ENCODE measurements at places on chromosomes 4 and X.
A peak's percentile ranks its signal among the peaks of the same experiment; 100 is the strongest.

GRCh38 chr4:7956270-7956808, 16.7 kb upstream of the AFAP1 start:
- DNase-seq, result no peak

DNA sequence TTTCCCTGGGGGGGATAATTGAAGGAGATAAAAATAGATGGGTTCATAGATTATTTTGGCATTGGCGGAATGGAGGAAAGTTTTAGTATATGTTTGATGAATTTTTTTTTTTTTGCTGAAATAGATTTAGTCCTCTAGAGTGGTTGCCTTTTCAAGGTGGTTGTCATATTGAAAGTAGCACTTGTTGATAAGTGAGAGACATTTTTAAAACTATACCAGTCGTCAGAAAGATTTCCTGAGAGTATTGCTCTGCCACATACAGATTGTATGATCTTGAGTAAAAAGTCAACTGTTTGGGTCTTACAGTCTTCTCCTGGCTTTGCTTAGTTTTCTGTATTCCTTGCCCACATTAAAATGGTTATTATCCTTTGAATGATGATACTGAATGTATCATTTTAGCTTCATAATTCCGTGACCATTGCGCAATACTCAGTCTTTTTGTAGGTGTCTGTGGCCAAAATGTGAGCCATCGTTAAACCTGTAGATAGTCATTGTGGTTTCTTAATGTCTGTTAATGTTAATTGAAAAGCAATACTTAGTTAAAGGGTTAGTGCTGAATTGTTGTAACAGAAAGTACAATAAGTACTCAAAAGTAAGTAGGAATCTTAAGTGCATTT, 7.1 kb downstream of the SMARCAD1 start:
- DNase-seq, result no peak

DNA sequence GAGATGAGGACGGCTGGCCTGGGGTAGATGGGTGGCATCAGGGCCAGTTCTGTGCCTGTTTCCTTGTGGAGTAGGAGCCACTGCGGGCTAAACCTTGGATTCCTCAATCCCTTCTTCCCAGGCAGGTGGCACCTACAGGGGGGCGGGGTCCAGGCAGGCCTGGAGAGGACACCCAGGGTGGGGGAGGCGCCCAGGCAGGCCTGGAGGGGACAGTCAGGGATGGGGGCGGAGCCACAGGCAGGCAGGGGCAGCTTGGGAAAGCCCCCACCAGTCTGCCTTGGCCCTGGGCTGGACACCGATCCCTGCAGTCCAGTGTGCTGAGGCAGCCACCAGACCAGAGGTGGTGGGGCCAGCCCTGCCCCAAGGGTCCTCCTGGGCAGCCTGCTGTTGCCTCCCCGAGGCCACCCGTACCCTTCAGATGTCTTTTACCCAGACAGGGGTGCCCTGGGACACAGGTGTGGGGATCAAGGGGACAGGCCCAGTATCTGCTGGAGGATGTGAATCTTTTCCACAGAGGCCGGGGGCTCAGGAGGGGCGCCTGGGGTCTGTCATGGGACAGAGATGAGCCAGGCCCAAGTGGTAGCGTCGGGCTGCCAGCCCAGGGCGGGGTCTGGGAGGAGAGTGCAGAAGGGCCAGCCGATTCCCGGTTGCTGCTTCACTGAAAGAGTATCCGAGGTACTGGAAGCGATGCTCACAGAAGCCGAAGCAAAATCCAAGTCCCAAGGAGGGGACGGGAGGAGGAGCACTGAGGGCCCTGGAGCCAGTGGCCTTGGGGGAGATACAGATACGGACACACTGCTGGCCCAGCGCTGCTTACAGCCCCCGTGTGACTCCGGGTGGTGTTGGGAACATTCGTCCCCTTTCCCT, 34.5 kb downstream of the LRPAP1 start:
- DNase-seq, result no peak

GRCh38 chrX:49266523-49267445, 2.3 kb upstream of the FOXP3 start:
- no peak for DNase-seq

GRCh38 chr4:4677556-4678522, 136.0 kb upstream of the STX18 start:
- DNase-seq, result no peak

- DNase-seq, result no peak
Measured at GRCh38 chrX:97046867-97047266, 163.2 kb downstream of the RPA4 start.

GRCh38 chr4:51866835-51867234, 23.9 kb downstream of the DCUN1D4 start:
- DNase-seq, result no peak

GRCh38 chr4:14783011-14783877, 219.0 kb upstream of the CPEB2 start:
- no peak for DNase-seq

DNA sequence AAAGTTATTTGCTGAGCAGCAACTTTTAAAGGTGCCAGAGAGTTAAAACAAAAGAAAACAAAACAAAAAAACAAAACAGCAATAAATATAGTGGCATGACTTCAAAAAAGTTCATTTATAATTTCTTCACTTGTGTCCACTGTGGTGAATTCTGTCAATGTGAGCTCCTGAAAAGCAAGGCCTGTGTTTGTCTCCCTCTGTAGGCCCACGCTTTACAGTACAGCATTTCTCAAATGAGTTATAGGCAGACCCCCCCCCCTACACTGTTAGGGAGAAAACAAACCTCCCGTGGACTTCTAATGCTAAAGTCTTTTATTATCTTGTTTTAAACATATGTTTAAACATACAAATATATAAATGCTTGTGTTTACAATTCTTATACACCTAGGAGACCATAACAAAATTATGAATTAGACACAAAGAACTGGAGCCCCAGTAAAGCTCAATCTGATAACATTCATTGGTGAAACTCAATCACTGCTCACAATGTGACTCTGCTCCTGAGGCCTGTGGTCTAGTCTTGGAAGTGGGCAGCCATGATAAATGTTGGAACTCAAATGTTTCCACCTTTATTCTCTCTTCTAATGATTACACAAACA, 47.0 kb upstream of the SCOC start:
- no peak for DNase-seq

DNA sequence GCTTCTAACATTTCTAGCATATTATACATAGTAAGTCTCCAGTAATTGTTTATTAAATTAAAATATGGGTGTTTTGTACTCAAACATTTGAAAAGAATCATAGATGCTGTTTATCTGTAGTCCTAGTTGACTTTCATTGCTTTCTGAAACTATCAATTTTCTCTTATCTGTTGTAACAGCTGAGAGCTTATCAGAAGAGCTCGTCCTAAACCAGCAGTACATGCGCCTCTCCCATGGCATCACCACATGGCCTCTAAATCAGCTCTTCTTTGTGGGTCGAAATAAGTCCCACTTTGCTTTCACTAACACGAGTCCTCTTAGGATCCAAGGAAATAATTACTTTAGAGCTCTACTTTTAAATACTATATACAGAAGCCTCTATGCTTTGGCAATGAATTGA, 55.1 kb downstream of the PPP3CA start:
- DNase-seq, result no peak

DNA sequence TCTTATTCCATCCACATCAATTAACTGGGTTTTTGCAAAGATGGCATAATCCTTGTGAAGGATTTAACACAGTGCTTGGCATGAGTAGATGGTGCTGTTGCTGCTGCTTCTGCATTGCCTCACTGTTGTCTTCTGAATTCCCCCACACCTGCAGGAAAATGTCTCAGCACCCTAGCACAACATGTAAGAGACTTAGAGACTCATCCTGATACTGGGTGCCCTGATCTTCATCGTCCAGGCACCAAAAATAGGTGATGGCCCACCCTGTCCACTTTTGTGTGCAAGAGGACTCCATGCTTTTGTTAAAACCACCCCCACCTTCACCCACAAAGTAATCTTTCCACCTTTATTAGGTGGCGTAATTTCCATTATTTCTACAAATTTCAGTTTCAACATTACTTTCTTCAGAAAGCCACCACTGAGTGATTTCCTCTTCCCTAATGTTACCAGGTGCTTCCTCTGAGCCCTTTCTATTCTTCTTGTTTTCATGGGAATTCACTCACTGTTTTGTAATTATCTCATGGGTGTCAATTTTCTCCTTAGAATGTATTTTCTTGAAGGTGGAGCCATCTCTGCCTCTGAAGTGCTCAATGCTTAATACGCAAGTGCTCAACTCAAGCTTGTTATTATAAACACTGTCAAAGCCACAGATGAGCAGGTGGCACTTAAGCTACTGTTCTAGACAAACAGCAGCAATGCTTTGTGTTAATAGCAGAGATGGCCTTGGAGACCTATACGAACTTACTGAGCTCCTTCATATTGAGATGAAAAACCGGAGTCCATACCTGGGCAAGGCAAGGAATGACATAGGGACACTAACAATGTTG, 89.5 kb downstream of the HS3ST1 start:
- DNase-seq, result no peak

DNA sequence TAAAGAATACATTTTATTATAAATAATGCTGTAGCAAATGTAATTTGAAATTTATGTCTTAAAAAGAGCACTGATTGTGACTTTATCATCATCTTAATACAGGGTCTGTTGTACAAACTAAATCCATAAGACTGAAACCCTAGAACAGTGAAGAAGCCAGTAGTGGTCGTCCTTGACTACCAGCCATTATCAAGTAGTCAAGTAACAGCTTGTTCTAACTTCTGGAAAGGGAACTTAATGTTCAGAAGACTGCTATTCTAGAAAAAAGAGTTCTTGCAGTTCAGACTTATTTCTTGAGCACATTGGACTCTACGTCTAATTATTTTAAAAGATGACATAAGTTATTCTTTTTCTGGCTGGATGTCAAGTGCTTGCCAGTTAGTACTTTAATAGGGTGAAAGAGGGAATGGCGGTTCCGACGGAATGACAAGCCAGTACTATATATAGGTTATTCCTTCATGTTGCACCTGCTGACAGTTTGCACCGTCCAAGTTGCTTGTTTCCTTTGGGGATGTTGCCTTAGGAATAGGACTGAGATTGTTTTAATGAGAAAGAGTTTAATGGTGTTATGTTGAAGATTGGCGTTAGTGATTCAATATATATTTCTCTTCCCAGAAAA, 109.9 kb downstream of the RAPGEF2 start:
- DNase-seq, result no peak

GRCh38 chrX:39955625-39956024, 142.1 kb downstream of the BCOR start:
- DNase-seq, result no peak

DNA sequence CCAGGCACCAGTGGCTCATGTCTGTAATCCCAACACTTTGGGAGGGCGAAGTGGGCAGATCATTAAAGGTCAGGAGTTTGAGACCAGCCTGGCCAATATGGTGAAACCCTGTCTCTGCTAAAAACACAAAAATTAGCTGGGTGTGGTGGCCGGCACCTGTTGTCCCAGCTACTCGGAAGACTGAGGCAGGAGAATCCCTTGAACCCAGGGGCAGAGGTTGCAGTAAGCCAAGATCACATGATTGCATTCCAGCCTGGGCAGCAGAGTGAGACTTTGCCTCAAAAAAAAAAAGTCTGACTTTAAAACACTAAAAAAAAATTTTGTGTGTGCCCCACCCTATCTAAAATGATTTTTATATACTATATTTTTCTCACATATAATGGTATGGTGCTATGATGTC, 26.2 kb upstream of the TMEM192 start:
- DNase-seq, result no peak

GRCh38 chrX:53184836-53185235, 40.2 kb downstream of the KDM5C start:
- no peak for DNase-seq

DNA sequence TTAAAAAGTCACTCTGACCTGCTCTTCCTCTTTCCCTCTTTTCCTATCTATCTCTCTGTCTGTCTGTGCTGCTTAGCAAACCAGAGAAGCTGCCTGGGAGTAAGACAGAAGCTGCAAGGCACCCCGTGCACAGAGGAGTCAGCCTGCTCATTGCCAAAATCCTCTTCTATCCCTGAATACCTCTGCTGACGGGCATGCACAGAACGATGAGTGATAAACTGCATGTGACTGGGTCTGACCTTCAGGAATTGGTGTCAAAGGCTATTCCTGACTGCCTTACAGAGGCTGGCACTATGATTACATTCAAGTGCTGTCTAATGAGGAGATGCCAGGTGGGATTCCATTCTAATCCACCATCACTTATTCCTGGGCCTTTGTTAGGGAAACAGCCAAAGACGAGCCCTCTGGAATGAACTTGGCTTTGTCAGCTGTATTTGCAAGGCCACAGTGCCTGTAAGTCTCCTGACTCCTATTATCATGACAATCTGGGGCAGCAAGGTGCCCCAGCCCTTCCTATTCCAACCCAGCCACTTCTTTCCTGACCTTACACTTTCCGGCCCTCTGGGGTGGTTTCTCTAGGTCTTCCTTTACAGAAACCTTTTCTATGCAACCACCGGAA, 45.4 kb upstream of the CTAG2 start:
- DNase-seq, result no peak

GRCh38 chr4:32697281-32697814, 1977.2 kb downstream of the PCDH7 start:
- no peak for DNase-seq

DNA sequence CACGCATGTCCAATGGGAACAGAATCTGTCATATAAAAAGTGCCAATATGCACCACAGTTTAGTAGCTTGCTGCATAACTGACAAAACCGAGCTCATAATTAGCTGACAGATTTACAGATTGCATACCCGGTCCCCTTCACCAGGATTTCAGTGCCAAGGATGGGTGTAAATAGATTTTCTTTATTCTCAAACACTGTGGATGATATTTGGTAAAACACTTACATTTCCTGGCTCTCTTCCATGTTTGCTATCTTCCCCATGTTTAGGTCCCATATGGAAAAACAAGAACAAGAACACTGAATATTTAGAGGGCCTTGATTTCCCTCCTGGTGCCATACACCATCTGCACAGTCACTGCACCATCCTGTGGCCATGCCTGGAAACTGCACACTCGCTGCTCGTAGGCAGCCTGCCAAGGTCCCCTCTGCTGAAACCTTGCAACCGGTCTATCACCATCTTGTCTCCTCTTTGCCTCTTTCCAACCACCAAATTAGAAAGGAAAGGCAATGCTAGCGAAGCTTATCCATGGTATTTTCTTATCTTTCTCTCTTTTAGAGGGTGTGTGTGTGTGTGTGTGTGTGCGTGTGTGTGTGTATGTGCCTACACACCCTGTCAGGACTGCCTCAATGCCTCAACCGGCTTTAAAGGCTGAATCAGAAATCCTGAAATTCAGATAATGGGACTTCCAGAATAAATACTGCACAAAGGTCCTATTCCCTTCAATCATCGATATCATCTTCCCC, 124.2 kb upstream of the MBNL3 start:
- DNase-seq, result peak; percentile 57

GRCh38 chr4:164177753-164178152, 576.2 kb upstream of the SMIM31 start:
- DNase-seq, result no peak

- DNase-seq, result no peak
Measured at GRCh38 chr4:37516057-37516775, 170.0 kb downstream of the RELL1 start.

GRCh38 chrX:78527263-78527662, 131.9 kb downstream of the RTL3 start:
- no peak for DNase-seq

DNA sequence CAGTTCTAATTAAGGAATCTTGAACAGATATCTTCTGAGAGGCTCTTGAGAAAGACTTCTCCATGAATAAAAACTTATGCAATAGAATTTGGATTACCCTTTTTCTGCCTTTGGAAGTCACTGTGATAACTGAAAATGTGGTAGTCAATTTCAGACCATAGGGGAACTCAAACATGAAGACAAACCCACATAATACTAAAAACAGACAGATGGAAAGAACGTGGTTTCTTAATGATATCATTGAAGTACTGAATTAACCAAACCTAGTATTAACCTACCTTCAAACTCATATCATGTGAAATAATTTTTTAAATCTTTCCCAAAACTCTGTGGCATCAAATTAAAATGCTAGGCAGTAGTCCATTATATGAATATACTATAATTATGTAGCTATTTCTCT, 153.5 kb downstream of the CAMK2D start:
- DNase-seq, result no peak

GRCh38 chr4:129278868-129279267, 182.9 kb downstream of the C4orf33 start:
- DNase-seq, result no peak
